T-helper 1 cell (primary cell): ENCODE measurements at places on chromosomes 1 and 21.

- DNase-seq, result no peak
These were observed 31.7 kb upstream of the TADA1 start for GRCh38 chr1:166907763-166908162.

DNA sequence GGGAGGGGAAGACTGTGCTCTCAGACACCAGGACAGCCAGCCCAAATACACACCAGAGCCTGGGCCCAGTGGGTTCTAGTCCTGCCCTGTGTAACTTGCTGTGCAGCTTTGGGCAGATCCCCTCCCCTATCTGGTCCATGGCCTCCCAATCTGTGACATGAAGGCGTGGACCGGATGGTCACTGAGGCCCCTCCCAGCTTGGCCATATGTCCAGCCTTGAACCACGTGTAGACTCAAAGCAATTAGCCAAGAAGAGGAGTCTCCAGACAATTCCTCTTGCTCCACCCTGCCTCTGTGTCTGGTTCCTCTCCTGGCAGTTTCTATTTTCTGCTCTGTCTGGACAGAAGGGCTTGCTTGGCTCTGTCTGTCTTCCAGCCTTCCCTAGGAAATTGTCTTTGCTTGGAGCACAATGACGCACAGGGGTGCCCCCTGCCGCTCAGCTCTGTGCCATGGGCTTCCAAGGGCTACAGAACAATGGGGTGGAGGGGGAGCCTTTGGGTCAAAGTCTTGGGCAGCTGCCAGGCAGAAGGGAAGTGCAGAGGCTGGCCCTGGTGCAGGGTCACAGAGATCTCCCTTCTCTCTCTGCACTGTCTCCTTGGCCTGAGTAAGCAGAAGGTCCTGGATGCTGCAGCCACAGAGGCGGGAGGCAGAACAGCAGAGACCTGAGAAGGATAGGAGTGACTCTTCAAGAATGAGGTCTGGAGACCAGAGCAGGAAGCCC lies 66.1 kb downstream of the TENT5C start:
- no peak for DNase-seq

- DNase-seq, result no peak
These were observed 77.9 kb downstream of the GFI1 start for GRCh38 chr1:92408825-92409224.

- DNase-seq, result no peak
These were observed 215.4 kb downstream of the ASTN1 start for GRCh38 chr1:176949033-176949662.

GRCh38 chr1:180415985-180416633 lies 86.3 kb downstream of the ACBD6 start:
- no peak for DNase-seq

- no peak for DNase-seq
These were observed 25.8 kb downstream of the MACO1 start for GRCh38 chr1:25456502-25456901.

DNA sequence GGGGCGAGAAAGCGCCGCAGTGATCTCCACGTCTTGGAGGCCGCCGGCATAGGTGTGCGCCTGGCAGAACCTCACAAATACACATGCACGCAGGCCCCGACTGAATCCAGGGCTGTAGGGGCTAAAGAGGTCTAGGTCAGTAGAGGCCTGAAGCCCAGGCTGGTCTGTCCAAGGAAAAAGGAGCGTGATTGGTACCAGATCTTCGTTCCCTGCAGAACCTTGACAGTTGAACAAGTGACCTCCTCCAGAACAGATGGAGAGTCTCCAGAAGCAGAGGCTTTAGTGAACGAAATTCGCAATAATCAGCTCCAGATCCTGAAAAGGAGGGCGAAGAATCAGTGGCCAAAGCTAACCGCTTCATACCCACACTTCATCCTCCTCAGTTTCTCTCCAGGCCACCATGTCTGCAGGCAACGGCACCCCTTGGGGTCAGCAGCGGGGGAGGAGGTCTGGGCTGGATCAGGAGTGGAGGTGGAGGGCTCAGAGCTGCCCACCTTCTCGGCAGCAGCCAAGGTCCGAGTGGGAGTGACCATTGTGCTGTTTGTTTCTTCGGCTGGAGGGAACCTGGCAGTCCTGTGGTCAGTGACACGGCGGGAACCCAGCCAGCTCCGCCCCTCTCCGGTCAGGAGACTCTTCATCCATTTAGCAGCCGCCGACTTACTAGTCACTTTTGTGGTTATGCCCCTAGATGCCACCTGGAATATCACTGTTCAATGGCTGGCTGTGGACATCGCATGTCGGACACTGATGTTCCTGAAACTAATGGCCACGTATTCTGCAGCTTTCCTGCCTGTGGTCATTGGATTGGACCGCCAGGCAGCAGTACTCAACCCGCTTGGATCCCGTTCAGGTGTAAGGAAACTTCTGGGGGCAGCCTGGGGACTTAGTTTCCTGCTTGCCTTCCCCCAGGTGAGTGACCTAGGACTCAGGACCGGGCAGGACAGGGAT lies 749 bp upstream of the PEX11B start:
- no peak for DNase-seq

DNA sequence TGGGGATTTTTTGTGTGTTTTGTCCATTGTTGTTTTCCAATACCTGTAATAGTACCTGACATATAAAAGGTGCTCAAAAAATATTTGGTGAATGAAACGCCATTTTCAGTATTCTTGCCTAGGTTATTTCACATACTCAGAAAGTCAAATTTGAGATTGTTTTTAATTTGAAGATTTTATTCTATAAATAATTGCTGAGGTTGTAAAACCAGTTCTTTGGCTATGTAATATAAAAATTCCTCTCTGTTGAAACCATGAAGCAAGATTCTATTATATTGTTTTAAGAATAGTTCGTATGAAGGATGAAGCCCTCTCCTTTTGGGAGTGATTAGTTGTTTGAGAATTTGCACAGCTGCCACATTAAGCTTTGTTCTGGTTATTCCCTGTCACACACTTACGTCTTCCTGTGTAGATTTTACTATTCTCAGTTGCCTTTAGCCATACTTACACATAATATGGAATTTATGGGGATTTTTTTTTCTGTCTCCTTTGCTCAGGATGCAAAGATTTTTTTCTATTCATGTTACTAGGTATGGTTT lies 60.2 kb upstream of the MPC2 start:
- no peak for DNase-seq

- no peak for DNase-seq
These were observed 17.5 kb downstream of the PTGS2 start for GRCh38 chr1:186662752-186663151.

GRCh38 chr1:52033190-52034049 lies at the start of gene KTI12:
Gene KTI12 (minus strand): TSS chr1:52033810. CDS start chr1:52033761, 49 bp downstream.
- peak; percentile 93 for DNase-seq

DNA sequence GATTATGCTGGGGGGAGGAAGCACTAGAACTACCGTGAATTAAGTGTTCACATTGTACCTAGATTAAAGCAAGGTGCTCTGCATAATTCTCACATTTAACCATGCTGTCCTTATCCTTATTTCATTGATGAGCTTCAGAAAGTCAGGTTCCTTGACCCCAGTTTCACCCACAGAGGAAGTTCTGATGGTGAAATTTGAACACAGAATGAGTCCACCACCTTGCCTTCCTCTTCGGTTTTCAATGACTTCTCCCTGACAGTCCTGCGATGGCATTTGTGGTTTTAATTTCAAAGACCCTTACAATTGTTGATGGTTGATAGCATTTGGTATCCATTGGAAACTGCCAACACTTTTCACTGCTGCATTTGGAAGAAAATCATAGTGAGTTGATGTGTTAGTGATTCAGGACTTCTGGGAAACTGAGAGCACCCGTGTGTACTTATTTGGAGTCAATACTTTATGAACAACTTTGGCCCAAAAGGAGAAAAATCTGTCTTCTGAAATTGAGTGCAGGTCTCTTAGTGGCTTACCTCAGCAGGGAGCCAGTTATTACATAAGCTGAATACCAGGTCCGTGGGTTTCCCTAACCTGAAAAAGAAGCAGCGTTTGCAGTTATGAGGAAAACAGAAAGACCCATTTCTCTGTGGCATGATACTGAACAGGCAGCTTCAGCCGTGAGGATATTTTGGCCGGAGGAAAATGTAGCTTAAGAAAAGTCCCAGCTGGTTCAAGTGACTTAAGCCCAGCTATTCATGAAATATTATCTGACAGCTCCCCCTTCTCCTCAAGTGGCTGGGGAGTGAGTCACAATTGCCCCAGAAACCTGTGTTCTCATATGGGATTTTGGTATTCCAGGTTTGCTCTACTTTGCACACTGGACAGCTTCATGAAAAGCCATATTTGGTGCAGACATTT lies 47.5 kb downstream of the ROR1 start:
- no peak for DNase-seq

GRCh38 chr1:101193733-101194169 lies 43.1 kb upstream of the S1PR1 start:
- no peak for DNase-seq

DNA sequence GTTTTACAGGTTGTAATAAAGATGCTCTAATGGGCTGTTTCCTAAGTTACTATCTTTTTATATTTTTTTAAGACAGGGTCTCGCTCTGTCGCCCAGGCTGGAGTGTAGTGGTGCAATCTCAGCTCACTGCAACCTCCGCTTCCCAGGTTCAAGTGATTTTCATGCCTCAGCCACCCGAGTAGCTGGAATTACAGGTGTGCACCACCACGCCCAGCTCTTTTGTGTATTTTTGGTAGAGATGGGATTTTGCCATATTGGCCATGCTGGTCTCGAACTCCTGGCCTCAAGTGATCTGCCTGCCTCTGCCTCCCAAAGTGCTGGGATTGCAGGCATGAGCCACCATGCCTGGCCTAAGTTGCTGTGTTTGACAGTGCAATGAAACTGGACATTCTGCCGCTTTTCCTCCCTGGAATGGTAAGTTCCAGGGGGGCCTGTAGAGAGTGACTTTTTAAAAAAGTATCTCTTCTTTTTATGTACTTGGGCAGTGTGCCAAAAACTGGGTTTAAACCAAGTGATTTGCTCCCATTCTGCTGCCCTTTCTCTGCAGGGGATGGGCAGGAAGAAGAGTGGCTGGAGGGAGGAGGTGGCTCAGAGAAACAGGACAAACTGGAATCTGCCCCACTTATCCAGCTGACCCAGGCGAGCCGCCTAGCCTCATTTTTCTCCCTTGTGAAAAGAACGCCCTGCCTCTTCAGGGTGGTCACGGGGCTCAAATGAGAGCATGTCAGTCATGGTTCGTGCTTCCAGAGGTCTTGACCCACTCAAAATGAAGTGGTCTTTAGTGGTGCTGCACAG lies 2.3 kb downstream of the SLC37A1 start:
- no peak for DNase-seq

GRCh38 chr1:220905650-220906560 lies 26.7 kb downstream of the HLX start:
- no peak for DNase-seq

GRCh38 chr1:201528631-201529252 lies 10.2 kb upstream of the NAV1 start:
- no peak for DNase-seq

DNA sequence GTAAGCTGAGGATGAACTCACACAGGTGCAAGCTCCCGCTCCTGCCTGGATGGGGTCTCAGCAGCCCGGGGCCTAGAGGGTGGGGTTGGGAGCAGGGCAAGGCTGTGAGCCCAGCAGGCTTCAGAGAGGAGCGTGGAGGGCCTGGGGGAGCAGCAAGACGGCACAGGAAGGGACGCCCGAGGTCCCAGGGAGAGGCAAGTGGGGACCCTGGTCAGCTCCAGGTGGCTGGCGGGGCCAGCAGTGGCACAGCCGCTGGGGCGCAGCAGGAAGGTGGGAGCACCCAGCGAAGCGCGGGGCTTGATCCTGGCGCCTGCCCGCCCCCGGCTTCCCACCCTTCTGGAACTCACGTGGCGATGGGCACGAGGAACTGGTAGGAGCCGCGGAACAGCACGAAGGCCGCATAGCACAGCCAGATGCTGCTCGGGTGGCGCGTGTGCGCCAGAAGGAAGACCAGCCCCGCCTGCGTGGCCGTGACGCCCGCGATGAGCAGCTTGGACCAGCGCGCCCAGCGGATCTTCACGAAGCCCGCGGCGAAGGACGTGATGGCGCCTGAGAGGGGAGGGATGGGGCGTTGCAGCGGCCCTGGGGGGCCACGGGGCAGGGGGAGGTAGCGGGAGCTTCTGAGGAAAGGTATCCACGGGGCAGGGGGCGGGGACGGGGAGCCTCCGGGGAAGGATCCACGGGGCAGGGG lies 11.7 kb downstream of the SLC19A1 start:
- DNase-seq, result no peak

- peak; percentile 78 for DNase-seq
These were observed 2.2 kb downstream of the TCEA3 start for GRCh38 chr1:23422241-23422877.

DNA sequence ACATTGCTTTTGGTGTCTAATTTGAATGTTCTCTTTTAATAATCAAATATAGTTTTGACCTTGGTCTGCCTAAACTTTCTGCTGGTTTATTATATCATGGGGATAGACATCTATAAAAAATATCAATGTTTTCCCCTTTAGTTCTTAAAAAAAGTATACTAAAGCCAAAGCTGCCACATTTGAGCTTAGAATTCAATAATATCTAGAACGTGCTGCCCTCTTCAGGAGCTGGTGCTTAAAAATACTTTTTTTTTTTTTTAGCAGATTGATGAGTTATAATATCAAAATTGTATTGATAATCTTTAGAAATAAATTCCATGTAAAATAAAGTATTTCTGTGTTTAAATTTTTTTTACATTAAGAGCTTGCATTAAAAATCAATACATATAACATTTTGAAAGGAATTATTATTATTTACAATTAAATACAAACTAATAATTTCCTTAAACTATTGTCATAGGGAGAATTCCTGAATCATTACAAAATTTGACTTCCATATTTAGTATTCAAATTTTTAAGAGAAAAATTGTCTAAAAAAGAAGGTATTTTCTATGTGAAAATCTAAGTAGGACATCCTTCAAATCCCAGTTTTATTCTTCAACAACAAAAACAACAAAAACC lies 40.1 kb upstream of the ADGRL2 start:
- DNase-seq, result no peak

GRCh38 chr1:184388971-184389370 lies 2.1 kb downstream of the C1orf21 start:
- DNase-seq, result no peak

DNA sequence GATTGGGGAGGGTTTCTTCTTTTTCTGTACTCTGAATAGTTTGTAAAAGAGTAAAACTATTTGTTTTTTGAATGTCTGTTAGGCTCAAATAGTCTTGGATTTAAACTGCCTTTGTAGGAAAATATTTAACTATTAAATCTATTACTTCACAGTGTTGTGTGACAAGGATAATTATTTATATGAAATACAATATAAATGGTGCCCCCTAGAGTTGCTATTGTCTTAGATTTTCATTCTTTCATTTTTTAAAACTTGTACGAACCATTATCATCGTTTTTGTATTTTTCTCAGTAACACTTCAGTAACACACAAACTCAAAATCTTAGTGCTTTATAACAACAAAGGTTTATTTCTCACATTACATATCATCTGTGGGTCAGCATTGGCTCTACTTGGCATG lies 37.4 kb downstream of the C1orf185 start:
- no peak for DNase-seq

GRCh38 chr1:67468066-67468718 lies 38.0 kb upstream of the SERBP1 start:
- DNase-seq, result no peak

DNA sequence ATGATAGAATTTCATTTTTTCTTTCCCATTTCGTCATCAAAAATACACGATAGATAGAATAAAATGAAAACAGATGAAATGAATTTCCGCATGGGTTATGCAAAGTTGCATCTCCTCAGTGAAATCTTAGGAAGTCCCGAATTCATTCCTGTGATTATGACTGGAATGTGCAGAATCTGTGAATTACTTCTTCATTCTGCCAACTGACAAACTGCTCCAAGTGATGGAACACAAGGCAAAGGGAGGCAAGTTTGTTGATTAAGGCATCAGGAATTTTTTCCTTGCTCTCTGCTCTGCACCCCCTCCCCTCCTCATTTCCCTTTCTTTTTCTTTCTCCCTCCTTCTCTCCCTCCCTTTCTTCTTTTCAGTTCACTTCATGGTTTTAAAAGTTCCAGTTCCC lies 37.0 kb upstream of the ADGRL4 start:
- no peak for DNase-seq
